Activated CD4-positive, CD25-positive, alpha-beta regulatory T cell treated with anti-CD3 and anti-CD28 coated beads, Interleukin-2, amount 50 U/mL, for 16 hours (primary cell): ENCODE measurements at places on chromosomes 4 and X.

DNA sequence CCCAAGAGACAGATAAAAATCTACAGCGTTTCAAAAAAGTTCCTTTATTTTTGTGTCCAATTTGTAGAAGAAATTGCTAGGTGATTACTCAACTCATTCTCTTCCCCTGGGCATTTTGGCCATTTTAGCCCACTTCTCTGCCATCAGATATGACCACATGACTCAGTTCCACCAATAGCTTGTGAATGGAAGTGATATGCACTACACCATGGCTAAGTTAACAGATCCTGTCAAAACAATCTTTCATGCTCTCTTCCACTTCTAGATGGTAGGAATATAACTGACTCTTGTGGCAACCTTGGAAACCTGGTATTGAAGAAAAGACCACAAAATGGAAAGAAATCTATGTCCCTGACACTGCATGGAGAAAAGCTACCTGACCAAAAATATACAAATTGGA lies 26.2 kb upstream of the FREM3 start:
- no peak for DNase-seq

GRCh38 chr4:17809667-17810066 lies 890 bp downstream of the DCAF16 start:
- no peak for DNase-seq

GRCh38 chr4:16082426-16083240 lies 1.2 kb downstream of the PROM1 start:
- DNase-seq: no peak

GRCh38 chr4:100590325-100590724 lies 72.5 kb upstream of the EMCN start:
- no peak for DNase-seq

DNA sequence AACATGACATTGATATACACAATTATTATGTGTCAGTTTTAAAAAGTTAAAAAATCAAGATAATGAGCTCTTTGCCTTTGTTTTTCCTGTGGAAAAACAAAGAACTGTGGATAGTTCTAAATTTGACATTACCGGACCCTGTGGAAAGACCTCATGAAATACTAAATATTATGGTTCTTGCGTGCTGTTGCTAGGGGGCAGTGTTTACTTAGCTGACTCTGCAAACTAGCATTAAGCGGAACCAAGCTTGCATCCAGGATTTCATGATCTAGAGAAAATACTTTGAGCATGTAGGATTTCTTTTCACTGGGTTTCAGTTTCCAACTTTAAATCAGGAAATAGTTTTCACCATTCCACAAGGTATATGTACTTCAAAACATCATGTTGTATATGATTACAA lies 33.6 kb downstream of the CLCN4 start:
- DNase-seq: no peak

DNA sequence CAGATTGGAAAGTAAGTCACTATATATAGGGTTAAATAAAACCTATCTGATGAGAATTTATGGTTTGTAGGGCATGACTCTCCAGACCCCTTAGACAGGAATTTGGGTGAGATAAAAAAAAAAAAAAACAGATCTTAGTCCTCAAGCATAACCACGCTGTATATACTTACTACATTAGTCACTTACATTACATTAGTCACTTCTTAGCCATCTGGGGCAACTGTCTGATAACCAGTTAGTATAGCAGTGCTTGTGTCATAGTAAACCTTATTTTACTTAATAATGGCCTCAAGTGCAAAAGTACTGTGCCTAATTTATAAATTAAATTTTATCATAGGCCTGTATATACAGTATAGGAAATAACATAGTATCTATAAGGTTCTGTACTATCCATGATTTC lies 60.2 kb upstream of the RPS6KA6 start:
- no peak for DNase-seq

- DNase-seq: no peak
These were observed 112.6 kb upstream of the PPARGC1A start for GRCh38 chr4:24002330-24002966.

GRCh38 chrX:1336948-1337779 lies 579 bp downstream of the IL3RA start:
- no peak for DNase-seq

DNA sequence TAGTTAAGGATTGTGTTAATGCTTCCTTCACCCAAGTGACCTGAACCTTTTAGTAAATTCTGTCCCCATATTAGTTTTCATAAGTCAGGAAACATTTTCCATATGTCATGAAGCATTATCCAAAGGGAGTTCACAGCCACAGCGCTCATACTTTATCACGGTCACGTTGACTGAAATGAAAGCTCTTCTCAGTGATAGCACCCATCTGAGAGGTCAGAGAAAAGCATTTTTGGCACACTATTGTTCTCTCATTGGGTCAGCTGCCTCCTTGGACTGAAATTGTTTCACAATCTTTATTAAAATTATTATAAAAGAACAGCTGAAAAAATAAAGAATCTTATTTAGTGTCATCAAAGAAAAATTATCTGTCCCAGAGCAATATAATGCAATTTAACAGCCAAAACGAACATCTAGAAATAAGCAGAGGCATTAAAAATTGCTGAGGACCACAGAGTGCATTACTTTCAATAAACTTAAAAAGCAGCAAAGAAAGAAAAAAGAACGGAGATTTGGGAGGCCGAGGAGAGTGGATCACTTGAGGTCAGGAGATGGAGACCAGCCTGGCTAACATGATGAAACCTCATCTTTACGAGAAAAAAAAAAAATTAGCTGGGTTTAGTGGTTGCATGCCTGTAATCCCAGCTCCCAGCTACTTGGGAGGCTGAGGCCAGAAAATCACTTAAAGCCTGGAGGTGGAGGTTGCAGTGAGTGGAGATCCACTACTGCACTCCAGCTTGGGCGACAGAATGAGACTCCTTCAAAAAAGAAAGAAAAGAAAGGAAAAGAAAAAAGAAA lies 680.8 kb upstream of the FAM241A start:
- no peak for DNase-seq

- no peak for DNase-seq
These were observed 103.6 kb downstream of the UCHL1 start for GRCh38 chr4:41360214-41360920.

DNA sequence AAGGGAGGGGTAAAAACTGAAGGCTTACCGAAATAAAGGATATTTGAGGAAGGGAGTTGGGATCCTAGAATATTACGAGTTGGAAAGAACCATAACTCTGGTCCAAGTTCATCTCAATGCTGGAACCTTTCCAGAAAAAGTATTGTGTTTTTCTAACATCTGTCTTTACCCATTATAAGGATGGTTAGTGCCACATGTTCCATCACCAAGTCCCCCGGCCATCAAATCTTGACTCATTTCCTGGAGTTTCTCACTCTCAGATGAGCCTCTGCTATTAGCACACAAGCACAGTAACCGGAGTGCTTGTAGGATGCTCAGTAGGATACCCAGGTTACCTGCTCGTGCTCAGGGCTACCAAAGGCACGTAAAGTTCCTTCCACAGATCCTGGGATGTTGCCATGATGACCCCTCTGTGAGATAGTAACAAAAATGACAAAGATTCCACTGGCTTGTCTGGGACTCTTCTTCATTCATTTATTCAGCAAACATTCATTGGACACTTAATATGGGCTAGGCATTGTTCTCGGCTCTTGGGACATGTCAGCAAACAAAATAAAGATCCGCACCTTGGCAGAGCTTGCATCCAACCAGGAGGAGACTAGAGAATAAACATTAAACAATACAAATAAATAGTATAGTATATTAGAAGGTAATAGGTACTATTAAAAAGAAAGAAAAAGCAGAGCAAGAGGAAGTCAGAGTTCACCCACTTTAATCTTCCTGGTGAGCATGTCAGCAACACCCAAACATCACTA lies 36.3 kb downstream of the PKD2 start:
- DNase-seq: no peak

GRCh38 chr4:164350061-164350460 lies 403.9 kb upstream of the SMIM31 start:
- no peak for DNase-seq

DNA sequence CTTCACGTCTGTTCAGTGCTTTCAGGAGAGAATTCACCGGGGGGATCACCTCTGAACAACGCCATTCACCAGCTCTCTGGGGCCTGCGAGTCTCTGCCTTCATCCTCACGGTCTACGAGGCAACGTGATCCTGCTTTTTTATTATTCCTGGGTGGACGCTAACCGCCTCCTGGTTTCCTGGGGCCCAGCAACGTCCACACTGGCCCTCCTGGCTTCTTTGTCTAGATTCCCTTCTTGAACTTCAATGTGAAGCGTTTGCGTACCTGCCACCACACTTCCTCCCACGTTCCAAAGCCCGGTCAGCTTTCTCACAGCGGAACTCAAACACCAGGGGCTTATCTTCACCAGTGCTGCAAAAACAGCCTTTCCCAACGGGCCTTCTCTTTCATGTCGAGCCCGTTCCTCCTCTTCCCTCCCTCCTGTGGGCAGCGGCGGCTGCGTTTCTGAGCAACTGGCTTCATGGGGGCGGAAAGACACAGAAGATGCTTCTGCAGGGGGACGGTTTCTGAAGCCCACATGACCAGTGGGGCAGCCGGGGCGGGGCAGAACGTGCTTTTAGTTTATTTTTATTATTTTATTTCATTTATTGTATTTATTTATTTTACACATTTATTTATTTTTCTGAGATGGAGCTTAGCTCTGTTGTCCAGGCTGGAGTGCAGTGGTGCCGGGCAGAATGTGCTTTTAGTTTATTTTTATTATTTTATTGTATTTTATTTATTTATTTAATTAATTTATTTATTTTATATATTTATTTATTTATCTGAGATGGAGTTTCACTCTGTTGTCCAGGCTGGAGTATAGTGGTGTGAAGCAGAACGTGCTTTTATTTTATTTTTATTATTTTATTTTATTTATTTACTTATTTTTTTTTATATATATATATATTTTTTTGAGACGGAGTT lies 64.6 kb downstream of the CRLF2 start:
- DNase-seq: no peak

- no peak for DNase-seq
These were observed 387.2 kb downstream of the PCDH7 start for GRCh38 chr4:31107362-31107761.

- no peak for DNase-seq
These were observed 355.3 kb upstream of the AMOT start for GRCh38 chrX:113195949-113196348.

DNA sequence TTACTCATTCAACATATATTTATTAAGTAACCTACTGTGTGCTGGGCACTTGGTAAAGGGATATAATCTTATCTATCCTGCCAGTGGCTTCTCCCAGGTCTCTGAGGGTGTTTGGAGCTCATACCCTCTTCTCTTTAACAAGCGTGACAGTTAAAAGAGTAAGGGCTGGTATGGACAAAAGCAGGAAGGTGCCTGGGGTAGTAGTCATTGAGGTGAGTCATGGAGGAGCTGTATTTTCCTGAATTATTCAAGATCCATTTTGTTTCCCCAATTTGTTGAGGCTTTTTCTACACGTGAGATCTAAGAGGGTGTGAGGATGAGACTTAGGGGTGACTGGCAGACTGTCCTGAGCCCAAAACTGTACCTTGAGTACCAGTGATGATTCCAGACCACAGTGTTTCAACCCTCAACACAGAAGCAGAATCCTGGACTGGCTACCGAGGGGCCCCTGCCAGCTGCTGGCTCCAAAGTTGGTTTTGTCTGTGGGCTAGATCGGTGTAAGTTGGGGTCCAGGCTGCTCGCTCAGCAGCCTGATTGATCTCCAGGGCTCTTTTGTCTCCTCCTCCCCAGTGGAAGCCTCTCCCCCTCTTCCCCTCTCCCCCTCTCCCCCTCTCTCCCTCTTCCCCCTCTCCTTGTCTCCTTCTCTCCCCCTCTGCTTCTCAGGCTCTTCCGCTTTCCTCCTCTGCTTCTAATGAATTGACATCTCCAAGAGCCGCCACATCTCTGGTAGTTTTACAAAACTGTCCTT lies at the start of gene DRP2:
TSS of gene DRP2 (plus strand) at position 671 of the 748 bp plus-strand sequence. CDS start 11,862 bp downstream, outside the sequence.
- DNase-seq: no peak

- DNase-seq: no peak
These were observed 92.8 kb upstream of the BMP2K start for GRCh38 chr4:78683352-78683751.

DNA sequence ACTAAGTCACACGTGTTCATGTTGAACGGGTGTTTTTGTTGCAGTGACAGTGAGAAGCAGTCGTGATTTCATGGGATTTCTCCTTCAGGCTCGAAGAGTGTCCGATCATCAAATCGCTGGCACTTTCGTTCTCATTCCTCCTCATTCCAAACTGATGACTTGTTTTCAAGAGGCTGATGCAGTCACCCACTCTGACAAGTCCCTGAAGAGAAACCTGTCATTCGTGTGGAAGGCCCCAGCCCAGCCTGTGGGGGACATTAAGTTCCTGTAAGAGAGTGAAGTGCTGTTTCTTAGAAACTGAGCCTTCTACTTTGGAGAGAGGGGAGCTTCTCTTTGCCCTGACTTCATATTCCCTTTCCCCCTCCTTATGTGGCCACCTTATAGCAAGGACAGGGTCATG lies 8.0 kb downstream of the REELD1 start:
- no peak for DNase-seq

- DNase-seq: no peak
These were observed 138.9 kb upstream of the INPP4B start for GRCh38 chr4:142984871-142985585.

GRCh38 chr4:186946136-186946535 lies 222.5 kb upstream of the FAT1 start:
- DNase-seq: no peak

- peak; percentile 4 for DNase-seq
These were observed at the start of gene FGFBP2 for GRCh38 chr4:15963001-15963451. TSS of gene FGFBP2 (minus strand) at chr4:15963175. CDS start at chr4:15963129, 46 bp downstream.

DNA sequence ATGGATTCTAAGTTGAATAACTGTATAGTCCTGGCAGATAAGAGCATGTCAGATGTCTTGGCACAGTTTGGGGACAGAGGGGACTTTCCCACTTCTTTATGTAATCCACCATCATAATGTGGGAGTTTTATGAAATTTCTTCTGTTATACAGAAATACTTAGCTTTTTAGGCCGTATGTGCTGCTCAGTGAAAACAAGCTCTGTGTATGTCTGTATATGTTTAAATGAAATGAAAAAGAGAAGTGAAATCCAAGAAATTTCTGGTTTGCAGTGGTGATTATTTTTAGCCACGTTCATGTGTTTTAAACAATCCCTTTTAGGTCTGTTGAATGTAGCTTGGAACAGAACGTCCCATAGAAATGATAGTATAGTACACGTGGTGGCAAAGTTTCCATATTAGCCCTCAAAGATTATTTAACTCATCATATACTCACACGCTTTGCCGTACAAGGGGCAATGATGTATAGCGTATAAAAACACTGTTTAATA lies 41.0 kb downstream of the GAB1 start:
- no peak for DNase-seq

- no peak for DNase-seq
These were observed 108.1 kb upstream of the PAQR3 start for GRCh38 chr4:79047316-79047715.

DNA sequence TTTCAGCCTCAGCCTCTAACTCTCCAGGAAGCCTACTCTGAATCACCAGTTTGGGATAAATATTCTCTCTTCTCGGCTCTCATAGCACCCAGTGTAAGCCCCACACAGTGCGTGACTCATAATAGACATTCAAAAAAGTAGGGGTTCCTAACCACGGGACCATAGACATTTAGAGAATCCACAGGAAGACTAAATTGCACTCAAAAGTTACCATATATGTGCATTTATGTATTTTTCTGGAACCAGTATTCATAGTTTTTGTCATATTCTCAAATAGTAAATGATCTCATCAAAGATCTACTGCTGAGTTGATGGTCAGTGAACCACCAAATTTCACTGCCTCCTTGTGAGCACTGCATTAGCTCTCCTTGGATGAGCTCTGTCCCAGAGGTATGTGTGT lies 625.7 kb downstream of the SMARCA1 start:
- no peak for DNase-seq
